ENCODE measurements at places on chromosomes 16 and 17.

GRCh38 chr16:50139580-50139979, 13.5 kb upstream of the TENT4B start:
- DNase-seq: no peak

- peak; percentile 64 for DNase-seq
Measured at GRCh38 chr16:3022208-3022683, 1.5 kb downstream of the HCFC1R1 start.

DNA sequence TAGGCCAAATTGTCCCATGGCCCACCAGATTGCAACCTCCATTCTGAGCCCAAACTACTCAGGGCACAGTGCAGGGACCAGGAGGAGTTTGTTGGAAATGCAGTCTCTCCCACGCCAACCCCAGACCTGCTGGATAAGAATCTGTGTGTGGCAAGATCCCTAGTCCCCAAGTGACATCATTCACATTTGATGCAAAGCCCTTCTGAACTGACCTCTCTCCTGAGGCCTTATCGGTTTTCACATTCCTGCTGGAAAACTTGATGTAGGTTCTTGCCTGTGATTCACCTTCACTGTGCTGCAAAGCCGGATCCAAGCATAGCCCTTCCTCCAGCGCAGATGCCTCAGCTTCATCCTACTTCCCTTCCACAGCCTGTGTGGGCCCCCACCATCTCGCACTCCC, 6.6 kb upstream of the SHCBP1 start:
- DNase-seq: no peak

DNA sequence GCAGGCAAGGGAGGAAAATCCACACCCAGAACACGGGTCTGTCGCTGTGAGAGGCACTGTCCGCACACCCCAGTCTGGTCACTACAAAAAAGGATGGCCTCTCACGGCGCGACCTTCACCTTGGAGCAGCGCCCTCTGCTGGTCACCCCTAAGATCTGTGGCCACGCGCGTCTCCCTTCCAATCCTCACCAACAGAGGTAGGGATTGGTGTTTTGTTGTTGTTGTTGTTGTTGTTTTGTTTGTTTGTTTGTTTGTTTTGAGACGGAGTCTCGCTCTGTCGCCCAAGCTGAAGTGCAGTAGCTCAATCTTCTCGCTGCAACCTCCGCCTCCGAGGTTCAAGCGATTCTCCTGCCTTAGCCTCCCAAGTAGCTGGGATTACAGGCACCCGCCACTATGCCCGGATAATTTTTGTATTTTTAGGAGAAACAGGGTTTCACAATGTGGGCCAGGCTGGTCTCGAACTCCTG, 15.0 kb upstream of the C17orf58 start:
- DNase-seq: no peak

GRCh38 chr17:33277436-33278100, 15.5 kb downstream of the ASIC2 start:
- DNase-seq: no peak

GRCh38 chr16:9264067-9264466, 172.6 kb downstream of the HAPSTR1 start:
- DNase-seq: no peak

- DNase-seq: no peak
Measured at GRCh38 chr17:4938688-4939545, 929 bp downstream of the SLC25A11 start.

DNA sequence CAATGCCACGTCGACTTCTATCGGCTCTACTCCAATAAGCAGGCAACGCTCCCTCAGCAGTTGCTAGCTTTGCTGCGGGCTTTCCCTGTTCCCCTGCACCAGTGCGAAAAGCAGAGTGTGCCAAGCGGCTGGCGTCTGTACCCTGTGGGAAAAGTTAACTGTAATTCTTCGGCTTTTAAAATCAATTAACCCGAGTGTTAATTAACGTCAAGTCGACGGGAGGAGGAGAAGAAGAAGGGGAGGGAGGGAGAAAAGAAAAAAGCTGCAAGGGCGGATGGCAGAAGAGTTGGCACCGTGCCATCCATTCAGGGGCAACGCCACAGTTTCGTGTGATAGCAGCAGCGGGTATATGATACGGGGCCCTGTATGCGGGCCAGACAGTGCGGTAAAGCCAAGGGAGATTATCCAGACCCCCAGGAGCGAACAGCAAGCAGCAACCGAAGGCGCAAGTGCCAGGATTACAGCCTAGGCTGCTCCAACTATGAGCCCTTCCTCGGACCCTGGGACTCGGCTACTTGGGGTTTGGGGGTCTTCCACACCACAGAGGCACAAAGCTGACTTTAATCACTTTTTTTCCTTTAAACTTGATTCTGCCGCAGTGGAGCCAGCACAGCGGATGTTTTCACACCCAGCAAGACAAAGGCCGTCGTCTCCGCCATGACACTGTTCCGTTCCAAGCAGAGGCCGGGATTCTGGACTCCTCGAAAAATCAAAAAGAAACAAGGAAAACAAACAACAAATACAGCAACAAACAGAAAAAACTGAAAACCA, 253.8 kb upstream of the PMFBP1 start:
- no peak for DNase-seq

DNA sequence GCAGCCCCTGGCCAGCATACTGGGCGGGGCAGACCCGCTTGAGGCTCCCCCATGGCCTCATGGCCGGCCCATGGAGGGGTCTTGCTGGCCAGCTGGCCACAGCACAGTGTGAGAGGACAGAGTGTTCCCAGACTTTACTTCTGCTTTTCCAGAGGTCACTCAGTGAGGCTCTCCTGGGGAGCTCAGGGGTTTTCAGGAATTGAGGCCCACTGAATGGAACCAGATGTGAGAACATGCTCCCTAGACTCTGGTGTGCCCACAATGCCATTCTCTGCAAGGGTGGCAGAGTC, 21.2 kb downstream of the ATP6V0D1 start:
- DNase-seq: no peak

- no peak for DNase-seq
Measured at GRCh38 chr16:627454-628239, 3.1 kb upstream of the WFIKKN1 start.

DNA sequence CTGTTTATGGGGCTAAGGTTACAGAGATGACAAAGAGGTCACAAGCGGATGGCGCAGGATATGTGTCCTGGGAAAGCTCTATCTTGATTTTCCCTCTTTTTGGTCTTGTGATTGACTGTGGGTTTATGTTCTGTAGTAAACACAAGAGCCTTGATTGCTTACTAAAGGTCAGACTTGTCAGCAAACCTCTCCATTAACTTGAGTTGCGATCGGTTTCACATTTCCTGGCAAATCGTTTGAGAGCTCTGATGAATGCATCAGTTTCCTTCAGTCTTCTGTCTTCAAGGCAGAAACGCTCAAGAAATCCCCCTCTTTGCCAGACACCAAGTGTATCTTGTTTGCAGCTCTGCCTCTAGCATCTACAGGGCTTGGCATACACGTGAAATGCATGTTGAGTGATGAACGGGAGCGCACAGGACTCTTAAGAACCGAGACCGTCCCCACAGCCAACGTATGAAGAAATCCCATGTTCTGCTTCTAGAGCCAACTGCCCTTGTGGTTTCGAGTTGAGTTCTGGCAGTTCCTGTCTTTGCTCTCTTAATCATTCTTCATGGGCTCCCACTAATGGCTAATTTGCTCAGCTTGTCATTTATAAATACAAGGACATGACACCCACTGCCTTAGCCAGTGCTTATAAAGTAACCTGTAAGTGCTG, 143.3 kb downstream of the PITPNC1 start:
- no peak for DNase-seq
